ENCODE measurements at places on chromosomes 6 and 20.

DNA sequence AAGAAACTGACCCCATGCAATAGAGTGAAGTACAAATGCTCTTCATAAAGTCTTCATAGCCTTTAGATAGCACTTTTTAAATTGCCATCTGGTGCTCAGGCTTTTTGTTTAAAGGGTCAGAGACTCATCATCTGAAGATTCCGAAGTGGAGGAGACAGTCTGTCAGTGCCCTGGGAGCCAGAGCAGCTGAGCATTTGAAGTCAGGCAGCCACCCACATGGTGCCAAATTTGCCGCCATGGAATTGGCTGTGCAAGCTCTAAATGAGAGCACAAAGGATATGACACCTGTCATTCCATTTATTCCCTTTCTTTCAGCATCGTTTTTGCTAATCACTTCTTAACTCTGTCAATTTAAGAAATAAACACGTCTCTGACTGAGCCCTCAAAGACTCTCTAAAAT lies 32.8 kb upstream of the CEP162 start:
- no peak for DNase-seq

- no peak for DNase-seq
These were observed 2.8 kb downstream of the PROCR start for GRCh38 chr20:35174458-35175216.

DNA sequence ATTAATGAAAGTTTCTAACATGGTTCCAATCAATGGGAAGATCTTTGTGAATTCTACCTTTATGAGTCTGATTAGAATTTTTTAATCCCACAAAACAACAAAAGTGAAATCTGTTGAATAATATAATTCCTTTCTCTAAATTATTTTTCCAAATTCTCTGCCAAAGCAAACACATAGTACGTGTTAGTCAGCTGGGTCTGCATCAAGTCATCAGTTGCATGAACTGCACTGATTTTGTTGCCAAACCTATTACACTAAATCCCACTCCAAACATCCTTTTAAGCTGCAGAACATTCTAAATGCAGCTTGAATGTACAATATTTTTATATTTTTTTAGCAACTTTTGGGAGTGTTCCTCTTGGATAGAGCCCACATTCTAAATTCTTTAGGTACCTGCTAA lies 199.0 kb upstream of the HSF2 start:
- DNase-seq: no peak

GRCh38 chr6:156767603-156768467 lies 9.3 kb upstream of the ARID1B start:
- no peak for DNase-seq

DNA sequence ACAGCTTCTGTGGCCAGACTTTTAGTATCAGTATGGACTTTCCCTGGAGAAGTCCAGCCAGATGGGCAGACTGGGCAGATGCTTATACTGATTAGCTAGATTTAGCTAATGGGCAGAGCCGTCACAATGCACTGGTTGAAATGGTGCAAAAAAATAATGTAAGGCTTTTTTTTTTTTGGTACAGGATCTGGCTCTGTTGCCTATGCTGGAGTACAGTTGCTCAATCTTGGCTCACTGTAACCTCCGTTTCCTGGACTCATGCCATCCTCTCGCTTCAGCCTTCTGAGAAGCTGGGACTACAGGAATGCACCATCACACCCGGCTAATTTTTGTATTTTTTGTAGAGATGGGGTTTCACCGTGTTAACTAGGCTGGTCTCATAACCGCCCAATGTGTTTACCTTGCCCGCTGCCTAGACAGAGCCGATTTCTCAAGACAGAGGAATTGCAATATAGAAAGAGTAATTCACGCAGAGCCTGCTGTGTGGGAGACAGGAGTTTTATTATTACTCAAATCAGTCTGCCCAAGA lies 16.4 kb upstream of the KIFC1 start:
- DNase-seq: no peak

DNA sequence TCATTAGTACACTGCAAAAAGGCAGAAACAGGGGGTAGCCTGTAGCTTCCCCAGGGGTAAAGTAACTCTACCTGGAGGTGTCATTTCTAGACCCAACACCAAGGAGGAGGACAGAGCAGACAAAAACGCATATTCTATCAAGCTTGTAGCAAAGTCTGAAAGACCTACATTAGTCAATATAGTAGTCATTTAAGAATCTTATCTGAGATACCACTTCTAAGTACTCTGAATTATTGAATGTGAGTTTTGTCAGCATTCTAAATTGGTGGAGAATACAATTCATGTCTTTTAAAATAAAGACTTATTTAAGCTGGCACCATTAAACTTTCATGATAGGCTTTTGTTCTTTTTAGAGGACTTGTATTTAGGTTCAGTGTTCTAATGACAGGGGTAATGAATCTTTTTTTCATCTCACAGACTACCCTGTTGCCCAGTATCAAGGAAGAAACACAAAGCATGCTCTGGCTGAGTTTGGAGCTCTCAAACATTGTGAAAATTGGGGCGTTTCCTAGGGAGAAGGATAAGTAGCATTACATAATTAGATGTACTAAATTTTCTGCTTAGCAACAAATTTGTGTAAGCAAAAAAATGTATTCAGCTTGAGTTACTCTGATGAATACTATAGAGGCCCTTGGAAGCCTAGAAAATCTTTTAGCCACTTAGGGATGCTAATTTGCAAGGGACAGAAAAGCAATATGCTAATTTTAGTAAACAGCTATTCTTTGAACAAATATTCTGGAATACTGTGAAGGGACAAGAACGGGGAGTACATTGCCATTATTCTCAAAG lies 255.4 kb upstream of the HSF2 start:
- no peak for DNase-seq

DNA sequence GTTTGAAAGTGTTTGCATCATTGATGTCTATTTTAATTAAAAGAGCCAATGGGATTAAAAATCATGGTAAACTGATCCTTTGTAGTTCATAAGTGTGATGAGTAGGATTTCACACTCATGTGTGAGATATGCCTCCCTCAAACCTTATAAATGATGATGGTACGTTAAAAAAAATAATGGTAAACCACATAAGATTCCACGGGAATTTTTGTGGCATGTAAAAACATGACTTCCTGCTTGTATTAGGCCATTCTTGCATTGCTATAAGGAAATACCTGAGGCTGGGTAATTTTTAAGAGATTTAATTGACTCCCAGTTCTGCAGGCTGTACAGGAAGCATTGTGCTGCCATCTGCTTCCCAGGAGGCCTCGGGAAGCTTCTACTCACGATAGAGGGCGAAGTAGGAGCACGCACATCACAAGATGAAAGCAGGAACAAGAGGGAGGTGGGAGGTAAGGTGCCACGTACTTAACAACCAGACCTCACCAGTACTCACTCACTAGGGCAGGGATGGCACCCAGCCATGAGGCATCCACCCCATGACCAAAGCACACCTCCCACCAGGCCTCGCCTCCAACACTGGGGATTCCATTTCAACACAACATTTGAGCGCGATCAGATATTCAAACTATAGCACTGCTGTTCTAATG lies 187.6 kb upstream of the QKI start:
- no peak for DNase-seq

DNA sequence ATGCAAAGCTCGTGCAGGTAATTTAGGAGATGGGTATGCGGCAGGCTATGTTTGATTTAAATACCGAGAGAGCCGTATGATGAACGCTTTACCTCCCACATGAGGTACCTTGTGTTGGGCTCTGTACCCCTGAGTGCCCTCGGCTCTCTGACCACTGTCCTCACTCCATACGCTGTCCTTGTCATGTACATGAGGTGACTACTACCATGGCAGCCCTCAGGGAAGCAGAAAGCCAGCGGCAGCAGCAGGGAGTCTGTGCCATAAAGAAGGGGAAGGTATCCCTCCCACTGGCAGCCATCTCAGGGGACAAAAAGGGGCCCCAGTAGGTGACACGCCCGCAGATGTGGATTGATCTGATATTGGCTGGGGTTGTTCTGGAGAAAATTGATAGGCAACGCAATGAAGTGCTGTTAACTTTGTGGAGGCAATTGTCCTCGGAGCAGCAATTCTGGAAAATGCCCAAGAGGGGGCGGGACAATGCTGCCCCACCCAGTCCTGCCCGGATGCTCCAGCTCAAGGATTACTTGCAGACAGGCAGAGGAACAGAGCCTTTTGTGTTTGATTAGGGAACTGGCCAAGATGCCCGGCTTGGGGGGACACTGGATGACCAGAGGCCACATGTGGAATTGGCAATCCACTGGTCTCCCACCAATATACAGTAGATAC lies 38.0 kb upstream of the HSF2 start:
- no peak for DNase-seq

DNA sequence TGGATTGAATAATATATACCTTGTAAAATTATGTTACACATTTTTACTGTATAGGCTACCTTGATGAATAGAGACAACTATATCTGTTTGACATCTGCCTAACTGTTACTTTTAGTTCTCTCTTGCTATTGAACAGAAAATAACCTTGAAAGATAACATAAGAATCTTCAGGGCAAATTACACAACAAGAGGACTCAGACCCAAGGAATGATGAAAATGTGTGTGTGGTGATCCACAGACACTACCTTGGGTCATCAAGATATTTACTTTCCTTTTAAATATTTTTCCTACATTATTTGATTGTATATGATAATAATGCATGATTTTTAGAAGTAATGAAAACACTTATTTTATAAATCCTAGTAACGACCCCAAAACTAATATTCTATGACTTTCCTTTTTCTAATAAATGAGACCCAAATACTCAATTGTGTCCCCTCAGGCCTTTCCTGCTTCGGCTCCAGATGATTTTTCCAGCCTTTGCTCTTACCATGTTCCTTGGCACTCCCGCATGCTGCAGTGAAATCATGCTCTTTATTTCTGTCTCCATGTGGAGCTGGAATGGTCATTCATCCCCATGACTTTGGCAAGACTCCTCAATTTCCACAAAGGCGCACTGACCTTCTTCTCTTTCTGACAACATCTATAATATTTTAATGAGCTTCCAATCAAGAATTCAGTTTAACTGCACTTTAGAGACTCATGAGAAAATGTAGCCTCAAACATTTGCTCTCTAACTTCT lies 187.6 kb downstream of the EPM2A start:
- no peak for DNase-seq

DNA sequence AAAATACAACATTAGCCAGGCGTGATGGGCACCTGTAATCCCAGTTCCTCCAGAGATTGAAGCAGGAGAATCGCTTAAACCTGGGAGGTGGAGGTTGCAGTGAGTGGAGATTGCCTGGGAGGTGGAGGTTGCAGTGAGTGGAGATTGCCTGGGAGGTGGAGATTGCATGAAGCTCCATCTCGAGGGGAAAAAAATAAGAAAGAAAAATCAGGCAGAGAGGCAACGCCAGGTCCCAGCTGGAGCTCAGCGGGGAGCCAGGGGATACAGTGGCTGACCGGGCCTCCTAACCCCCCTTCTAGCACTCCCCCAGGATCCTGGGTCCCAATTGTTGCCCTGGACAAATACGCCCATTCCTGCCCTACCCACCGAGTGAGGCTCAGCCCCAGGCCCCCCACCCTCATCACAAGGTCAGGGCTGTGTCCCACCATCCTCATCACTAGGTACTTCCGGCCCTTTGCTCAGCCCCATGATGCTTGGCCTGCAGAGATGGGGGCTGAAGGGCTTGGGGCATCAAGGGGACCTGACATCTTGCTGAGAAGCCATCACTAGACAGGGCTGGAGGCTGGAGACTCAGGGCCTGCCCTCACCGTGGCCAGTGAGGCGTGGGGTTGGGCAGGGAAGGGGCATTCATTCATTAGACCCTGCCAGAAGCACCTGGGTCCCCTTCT lies 1.9 kb downstream of the OGFR start:
- no peak for DNase-seq

DNA sequence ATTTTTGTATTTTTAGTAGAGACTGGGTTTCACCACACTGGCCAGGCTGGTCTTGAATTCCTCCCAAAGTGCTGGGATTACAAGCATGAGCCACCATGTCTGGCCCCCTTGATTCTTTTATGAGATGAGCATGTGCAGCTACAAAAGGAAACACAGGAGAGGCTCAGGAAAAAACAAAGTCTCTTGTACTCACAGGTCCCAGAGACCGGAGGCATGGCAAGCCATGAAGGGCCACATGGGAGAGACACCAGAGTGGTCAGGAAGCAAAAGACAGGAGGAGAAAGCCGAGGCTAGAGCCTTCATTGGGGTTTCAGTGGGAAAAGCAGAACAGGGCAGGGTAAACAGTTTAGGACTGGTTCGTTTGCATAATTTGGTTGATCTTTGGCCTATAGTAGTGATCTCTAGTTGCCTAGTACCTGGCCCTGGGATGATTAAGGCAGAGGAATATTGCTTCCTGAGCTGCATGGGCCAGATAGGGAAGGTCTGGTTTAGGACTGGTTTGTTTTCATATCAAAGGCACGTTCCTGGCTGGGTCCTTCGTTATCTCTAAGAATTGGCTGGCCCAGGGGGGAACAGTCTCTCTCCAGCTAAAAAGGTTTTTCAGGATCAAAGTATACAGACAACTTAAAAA lies 48.2 kb upstream of the PRND start:
- DNase-seq: no peak

DNA sequence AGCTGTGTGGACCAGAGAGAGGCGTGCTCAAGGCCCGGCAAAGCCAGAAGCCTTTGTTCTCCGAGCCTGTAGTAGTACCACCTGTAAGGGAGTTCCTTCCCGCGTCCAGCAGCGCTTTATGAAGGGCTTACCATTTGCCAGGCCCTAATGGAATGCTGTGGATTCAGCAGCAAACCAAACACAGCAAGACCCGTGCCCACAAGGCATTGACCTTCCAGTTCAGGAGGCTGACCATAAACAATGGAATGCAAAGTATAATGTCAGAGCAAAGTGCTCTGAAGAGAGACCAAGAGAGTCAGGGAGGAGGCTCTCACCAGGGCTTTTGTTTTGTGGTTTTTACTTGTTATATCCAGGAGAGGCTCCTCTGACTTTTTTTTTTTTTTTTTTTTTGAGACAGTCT lies 209.8 kb downstream of the ZMYND8 start:
- DNase-seq: no peak

DNA sequence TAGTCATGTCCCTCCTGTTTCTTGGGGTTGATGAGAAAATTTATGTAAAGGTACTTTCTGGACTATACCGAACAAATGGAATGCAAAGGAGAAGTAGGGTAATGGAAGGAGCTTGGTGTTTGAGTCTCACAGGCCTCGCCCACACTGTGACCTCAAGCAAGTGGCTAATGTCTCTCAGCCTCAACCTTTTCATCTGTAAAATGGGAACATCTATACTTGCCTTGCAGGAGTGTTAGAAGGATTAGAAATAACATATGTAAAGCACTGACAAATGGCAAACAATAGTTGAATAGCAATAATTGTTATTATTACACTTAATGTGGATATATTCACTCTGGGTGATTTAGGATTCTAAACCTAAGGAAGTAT lies 8.9 kb upstream of the PKIG start:
- no peak for DNase-seq

GRCh38 chr6:45721665-45722064 lies 294.0 kb downstream of the CLIC5 start:
- no peak for DNase-seq

DNA sequence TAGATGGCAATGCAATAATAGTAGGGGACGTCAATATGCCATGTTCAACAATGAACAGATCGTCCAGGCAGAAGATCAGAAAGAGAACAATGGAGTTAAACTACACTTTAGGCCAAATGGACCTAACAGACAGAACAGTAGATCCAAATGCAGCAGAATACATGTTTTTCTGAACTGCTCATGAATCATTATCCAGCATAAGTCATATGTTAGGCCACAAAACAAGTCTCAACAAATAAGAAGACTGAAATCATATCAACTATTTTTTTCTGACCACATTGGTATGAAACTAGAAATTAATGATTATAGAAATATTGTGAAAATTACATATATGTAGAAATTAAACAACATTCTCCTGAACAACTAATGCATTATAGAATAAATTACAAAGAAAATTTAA lies 10.2 kb upstream of the DEFB125 start:
- no peak for DNase-seq

- DNase-seq: no peak
These were observed 2.3 kb upstream of the ADGRB3 start for GRCh38 chr6:68632734-68633133.

GRCh38 chr6:109222848-109223247 lies 127.5 kb downstream of the CEP57L1 start:
- no peak for DNase-seq

All from stimulated activated CD4-positive, alpha-beta T cell treated with anti-CD3 and anti-CD28 coated beads, Interleukin-1b, Interleukin-23, amount 100 ng/mL, for 4 hours (primary cell).